ENCODE measurements at places on chromosomes 6 and 20.

DNA sequence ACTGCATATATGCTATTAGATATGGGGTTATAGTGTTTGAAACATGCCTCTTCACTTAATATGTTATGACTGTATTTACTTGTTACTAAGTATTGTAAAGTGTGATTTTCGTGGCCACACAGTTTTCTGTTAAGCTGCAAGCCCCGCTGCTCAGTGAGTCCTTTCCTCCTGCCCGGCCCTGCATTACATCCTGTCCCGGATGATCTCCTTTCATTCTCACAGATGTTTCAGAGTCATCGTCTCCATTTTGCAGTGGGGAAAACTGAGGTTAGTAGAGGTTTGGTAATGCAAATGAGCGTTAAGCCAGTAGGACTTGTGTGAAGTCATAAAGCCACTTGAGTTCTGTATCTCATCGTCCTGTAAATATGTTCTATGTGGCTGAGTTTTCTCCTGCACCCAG lies 155.5 kb downstream of the CFAP61 start:
- DNase-seq = no peak

DNA sequence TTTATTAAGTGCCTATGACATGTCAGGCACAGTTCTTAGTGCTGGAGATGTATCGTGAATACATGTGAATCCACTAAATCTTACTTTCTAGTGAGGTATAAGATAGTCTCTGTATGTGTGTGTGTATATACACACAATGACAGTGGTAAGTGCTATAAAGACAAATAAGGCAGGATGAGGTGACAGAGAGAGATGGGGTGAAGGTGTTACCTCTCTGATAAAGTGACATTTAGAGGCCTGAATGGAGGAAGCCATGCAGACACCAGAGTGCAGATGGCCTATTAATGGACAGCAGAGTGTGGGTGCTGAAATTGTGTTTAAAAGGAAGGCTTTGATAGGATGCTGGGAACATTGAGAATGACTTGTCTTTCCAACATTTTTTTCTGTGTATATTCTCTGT lies 454.3 kb downstream of the CDC5L start:
- no peak for DNase-seq

GRCh38 chr6:170344631-170345576 lies 38.3 kb downstream of the FAM120B start:
- DNase-seq = no peak

GRCh38 chr20:57475388-57476083 lies 49.4 kb downstream of the CTCFL start:
- DNase-seq = no peak

DNA sequence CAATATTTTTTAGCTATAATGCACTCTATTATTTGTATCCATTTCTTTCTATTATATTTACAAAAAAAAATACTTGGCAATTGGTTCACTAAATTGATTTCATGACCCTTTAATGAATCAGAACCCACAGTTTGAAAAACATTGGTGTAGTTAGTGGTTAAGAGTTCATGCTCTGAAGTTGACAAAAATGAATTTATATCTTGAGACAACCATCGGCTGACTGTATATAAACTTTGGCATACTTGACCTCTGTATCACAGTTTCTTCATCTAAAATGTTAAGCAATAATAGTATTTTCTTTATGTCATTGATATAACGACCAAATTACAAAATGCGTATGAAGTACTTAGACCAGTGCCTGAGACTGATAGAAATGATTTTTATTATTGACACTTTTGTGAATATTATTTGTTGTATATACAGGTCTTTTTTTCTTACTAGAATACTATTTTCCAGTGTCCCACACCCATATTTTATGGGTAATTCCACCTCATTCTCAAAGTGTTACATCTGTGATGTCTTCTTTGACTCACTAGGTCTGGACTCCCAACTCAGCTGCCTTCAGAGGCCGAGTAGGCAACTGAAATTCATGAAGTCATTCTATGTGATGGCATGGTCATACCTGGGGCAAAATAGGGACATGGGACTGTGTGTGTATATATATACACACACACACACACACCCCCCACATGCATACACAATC lies 459.2 kb downstream of the RFPL4B start:
- no peak for DNase-seq

GRCh38 chr20:35342154-35342769 lies 50.0 kb upstream of the FAM83C start:
- DNase-seq = no peak

GRCh38 chr6:118712969-118713368 lies 61.6 kb upstream of the CEP85L start:
- no peak for DNase-seq

DNA sequence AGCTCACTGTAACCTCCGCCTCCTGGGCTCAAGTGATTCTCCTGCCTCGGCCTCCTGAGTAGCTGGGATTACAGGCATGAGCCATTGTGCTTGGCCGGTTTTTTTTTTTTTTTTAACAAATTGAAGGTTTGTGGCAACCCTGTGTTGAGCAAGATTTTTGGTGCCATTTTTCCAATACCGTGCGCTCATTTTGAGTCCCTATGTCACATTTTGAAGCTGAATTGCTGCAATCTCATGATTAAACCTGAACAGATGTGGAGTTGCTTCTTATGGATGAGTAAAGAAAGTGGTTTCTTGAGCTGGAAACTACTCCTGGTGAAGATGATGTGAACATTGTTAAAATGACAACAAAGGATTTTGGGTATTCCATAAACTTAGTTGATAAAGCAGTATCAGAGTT lies 16.6 kb downstream of the SASH1 start:
- no peak for DNase-seq

DNA sequence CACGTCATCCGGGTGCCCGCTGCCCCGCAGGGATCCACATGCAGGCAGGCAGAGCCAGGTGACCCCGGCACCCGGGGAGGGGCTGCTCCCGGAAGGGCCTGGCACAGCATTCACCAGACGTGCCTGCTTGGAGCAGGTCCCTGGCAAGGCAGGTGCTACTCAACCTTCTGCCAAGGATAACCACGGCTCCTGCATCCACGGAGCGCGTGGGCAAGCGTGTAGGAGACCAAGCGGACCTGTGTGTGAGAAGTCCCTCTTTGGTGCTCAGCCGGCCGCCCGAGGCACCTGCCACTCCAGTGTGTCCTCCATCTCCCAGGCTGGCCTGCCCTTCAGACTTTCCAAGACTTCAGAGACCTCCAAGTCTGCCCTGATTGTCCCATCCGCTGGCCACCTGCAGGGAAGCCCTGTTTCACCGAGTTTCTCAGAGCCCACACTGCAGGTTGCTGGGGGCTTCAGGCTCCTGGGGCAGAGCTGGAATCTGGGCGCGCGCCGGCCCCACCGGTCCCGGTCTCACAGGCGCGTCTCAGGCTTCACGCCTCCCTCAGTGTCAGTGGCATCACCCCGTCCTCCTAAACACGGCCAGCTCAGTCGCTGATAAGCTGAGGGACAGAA lies 124.3 kb downstream of the DLL1 start:
- no peak for DNase-seq

GRCh38 chr6:42345696-42346416 lies 105.9 kb downstream of the TRERF1 start:
- no peak for DNase-seq

- no peak for DNase-seq
Observed at GRCh38 chr6:136728033-136728939, 64.0 kb downstream of the MAP3K5 start.

- no peak for DNase-seq
Observed at GRCh38 chr6:24824142-24824938, 25.6 kb upstream of the ARMH2 start.

- no peak for DNase-seq
Observed at GRCh38 chr6:15256538-15257271, 10.8 kb downstream of the JARID2 start.

- DNase-seq = no peak
Observed at GRCh38 chr6:108673602-108674001, 112.9 kb downstream of the FOXO3 start.

DNA sequence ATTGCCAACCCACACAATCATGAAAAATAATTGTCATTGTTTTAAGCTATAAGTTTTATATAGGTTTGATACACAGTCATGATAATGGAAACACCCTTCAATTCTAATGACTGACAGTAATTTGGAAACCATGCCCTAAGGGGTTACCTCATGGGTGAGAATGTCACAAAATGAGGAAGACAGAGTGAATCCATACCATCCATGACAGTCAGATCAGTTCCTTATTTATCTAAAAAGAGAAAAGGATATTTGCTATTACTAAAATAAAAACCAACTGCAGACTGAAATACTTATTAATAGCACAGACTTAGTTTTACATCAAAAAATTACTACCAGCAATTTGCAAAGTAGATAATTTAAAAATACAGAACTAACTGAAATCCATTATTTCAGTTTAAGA lies 437.8 kb downstream of the UTRN start:
- no peak for DNase-seq

- DNase-seq = no peak
Observed at GRCh38 chr6:70221715-70222438, 81.0 kb downstream of the COL9A1 start.

- no peak for DNase-seq
Observed at GRCh38 chr20:44886266-44886651, 754 bp downstream of the YWHAB start.

GRCh38 chr20:46060301-46060881 lies 29.4 kb downstream of the NCOA5 start:
- no peak for DNase-seq

DNA sequence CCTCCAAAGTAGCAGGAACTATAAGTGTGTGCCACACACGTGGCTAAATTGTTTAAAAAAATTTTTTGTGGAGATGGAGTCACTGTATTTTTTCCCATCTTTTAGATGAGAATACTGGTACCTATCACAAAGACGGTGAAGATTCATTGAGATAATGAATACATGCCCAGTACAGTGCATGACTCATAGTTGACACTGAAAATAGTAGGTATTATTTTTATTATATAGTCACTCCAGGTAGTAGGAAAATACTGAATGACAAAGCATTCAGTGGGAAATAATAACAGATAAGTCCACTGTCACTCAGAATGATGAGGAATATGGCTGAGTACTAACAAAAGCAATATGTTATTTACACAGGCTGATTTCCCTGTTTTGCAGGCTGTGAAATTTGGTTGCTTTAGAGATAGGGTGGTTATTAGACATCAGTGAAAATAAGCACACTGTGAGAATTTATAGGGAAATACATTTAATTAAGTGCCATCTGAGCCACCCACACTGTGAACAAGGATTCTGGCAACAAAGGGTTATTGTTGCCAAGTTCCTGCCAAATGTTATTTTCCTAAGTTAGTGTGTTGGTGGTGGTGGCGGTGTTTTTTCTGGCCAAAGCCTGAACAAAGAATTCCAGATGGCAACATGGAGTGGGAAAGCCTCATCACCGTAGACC lies 129.8 kb upstream of the FOXQ1 start:
- DNase-seq = no peak

DNA sequence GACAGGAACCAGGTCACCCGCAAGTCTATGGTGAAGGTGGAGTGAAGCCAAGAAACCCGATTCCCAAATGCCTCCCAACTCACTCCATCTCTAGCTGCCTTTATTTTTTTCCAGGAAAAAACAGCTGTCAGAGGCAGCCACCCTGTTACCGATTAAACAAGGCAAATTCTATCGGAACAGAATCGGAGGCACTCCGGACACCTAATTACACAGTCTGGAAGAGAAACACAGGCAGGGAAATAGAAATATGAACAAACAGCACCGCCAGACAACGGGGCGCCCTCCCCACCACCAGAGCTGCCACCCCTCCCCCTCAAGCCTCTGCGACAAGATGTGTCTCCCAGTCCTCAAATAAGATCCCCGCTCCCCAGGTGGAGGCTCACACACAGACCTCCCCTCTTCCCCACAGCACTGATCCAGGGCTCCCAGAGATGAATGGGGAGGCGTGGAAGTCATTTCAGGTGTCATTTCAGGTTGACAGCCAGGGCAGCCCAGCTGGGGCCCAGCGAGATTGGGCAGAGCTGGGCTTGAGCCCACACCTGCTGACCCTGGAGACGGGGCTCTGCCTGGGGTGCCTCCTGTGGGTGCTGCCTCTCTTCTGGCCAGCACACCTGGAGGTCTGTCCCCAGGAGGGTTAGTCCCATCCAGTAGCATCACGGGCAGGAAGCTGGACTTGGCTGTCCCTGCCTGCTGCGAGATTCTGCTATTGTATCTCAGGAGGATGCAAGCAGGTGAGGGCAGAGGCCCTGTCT lies 19.8 kb upstream of the VSTM2L start:
- no peak for DNase-seq

DNA sequence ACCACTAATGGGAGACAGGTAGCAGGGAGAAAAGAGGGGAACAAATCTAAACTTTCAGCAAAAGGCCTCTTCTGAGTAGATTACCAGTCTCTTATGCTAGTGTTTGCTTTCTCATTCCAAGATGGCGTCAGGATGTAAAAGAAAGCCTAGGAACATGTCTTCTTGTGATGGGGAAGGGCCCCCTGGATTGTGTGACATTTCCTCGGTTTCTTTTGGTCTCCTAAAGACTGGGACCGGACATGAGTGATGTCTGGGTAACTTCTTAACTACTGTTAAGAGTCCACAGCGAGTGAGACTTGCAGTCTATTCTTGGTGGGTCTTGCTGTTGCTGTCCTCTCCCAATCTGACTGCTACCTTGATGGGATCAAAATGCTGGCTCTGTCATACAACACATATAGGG lies 60.3 kb downstream of the ADGRB3 start:
- no peak for DNase-seq

DNA sequence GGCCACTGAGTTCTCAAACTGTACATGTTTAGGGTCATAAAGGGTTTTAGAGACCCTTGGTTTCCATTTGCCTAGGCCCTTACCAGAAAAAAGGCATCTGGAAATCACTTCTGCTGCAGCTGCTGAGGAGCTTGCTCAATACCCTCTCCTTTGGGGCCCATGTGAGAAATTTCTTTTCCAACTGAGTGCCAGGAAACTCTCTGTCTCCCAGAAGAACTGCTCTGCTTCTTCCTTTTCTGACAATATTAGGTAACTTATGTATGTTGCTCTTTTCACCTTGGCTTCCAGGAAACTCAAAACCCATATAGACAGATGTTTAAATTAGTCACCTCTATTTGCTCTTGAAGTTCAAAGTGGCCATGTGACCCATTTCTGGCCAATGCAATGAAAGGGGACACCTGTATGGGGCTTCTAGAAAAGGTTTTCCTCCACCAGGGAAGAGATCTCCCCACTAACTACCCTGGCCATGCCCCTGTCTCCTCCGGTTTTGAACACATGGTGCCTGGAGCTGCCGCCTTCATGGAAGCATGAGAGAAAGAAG lies 121.6 kb downstream of the PREX1 start:
- DNase-seq = no peak

DNA sequence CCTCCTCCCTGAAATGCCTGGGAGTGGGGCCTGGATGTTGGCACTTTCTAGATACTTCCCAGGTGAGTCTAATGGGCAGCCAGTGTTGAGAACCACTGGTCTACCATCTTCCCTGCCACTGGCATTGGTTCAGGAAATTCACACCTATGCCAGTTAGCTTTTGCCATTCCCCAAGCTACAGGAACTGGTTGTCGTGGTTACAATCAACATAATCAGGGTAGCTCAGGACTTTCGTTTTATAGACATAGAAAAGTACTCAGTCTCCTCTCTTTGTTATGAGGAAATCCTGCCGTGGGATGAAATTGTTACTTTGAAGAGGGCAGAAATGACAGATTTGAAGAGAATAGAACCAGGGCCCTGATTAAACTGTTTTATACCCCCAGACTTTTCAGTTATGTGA lies 127.9 kb upstream of the FOXO3 start:
- DNase-seq = no peak

- no peak for DNase-seq
Observed at GRCh38 chr20:24738981-24739633, 210.0 kb upstream of the CST7 start.

GRCh38 chr6:100305209-100305869 lies 159.4 kb downstream of the SIM1 start:
- DNase-seq = no peak

Measured in effector CD8-positive, alpha-beta T cell (primary cell).